Myocyte (in vitro differentiated cells): ENCODE measurements at places on chromosomes 16 and 17. TPM values are rescaled to one million over a fixed set of nuclear protein-coding genes. Genes with fewer than 3 reads are reported as not detected.

KRTAP9-8 gene
- not detected in 2 replicates for total RNA-seq

- no peak for DNase-seq
Measured at GRCh38 chr17:48456589-48456988, 26.6 kb upstream of the SKAP1 start.

DNA sequence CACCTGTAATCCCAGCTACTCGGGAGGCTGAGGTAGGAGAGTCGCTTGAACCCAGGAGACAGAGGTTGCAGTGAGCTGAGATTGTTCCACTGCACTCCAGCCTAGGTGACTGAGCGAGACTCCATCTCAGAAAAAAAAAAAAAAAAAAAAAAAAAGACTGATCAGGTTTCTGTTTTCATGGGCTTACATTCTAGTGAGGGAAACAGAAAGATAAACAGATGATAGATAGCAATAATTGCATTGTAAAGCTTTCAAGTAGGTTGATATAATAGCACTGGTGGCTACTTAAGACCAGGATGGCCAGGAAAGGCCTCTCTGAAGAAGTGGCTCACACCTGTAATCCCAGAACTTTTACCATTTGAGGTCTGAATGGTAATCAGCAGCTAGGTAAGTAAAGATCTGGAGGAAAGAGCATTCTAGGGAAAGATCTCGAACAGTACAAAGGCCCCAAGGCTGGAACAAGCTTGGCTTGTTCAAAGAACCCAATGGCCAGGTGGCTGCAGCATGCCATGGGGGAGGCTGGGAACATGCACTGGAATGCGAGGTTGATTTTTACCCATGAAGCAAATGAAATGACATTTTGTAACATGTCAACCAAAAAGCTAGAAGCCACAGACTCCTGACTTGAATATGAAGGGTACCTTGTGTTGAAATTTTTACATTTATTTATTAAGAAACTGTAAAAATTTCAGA is 108.3 kb upstream of the DHX40 start:
- no peak for DNase-seq

DNA sequence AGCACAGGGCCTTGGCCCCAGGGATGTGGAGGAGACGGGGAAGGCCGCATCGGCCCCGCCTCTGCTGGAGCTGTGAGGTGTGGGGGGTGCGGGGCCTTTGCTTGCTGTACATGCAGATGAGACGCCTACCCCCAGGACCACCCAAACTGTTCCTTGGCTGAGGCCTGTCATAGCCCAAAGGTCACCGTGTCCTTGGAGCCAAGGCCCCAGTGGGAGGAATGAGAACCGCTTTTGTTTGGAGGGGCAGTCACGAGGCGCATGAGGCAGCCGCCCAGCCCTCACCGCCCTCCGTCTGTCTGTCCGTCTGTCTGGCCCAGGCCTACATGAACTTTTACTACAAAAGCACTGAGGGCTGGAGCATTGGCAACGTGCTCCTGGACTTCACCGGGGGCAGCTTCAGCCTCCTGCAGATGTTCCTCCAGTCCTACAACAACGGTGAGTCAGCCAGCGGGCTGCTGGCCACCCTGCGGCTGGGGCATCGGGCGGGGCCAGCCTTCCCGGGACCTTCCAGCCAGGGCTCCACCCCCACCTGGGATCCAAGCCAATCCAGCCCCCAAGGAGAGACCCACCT is 8.8 kb downstream of the TAX1BP3 start:
- DNase-seq = peak; percentile 84

GRCh38 chr17:68019675-68020408 is 15.7 kb upstream of the KPNA2 start:
- DNase-seq = peak; percentile 96

GRCh38 chr16:86914876-86915717 is 336.7 kb downstream of the FOXL1 start:
- DNase-seq = no peak

DNA sequence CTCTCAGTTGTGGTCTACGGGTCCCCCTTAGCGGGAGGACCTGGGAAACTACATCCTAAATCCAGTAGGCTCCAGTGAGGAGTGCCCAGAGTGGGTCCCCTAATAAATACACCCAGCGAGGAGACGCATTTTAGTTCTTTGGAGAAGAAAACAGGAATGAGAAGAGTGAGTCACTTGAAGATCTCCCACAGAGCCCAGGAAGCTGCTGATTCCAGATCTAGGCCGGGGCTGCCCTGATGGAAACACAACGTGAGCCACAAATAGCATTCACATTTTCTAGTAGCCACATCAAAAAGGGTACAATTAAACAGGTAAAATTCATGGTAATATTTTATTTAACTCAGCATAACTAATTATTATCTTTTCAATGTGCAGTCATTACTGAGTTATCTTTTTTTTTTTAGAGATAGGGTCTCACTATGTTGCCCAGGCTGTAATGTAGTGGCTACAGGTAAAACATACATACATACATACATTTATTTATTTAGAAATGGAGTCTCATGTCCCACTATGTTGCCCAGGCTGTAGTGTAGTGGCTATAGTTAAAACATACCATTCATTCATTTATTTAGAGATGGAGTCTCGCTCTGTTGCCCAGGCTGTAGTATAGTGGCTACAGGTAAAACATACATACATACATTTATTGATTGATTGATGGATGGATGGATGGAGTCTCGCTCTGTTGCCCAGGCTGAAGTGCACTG is 21.5 kb downstream of the FBXO31 start:
- no peak for DNase-seq

GRCh38 chr16:48064971-48065370 is 90.8 kb downstream of the ABCC12 start:
- no peak for DNase-seq

DNA sequence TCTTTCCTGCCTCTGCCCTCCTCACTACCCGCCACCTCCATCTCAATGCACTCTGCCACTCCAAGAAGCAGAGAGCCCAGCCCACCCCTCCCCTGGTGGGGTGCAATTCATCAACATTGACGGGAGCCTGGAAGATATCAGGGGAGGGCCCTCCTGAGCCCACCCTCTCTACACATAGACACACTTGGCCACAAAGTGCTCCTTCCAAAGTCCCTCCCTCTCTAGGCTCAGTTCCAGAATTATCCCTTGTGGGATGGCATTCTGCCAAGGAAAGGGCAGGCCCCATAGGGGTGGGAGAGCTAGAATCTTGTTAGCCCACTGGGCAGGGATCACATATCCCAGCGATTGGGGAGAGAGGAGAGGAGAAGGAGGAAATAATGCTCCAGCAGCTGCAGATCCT is 66.2 kb downstream of the TMEM132E start:
- no peak for DNase-seq

DNA sequence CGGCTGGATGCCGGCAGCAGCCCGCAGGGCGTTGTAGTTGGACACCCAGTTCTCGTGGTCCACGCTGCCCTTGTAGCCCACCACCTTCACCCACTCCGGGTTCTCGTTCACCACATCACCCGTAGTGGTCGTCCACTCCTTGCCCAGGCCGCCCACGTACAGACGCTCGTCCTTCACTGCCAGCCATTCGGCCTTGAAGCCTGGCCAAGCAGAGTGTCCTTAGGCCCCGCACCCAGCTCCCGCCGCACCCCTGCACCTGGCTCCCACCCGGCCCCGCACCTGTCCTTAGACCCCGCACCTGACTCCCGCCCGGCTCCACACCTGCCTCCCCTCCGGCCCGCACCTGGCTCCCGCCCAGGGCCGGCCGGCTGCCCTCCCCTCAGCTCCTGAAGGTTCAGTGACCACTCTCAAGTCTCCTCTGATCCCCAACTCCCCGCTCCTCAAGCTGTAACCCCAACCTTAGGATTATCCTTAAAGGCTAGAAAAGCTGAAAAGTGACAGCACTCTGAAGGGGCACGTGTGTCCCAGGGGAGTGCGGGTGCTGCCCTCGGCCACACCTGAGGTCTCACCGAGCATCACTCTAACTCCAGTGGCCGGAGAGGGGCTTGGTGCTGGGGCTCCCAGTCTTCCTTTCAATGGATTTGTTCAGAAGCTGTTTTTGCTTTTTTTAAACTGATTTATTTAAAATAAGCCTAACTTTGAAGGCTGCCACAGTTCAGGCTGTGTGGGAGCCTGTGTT is 14.4 kb downstream of the CANT1 start:
- no peak for DNase-seq

GRCh38 chr17:5630434-5630833 is 46.1 kb upstream of the NLRP1 start:
- DNase-seq = peak; percentile 43

C16orf46 gene
- 1.0 and 1.9 TPM in 2 replicates for total RNA-seq

CHAD gene
- not detected in 2 replicates for total RNA-seq

NXPH3 gene
- total RNA-seq = not detected in 2 replicates
